ENCODE measurements at places on chromosomes 12 and 14.

- DNase-seq, result no peak
These were observed 8.1 kb upstream of the IRF2BPL start for GRCh38 chr14:77036484-77037214.

DNA sequence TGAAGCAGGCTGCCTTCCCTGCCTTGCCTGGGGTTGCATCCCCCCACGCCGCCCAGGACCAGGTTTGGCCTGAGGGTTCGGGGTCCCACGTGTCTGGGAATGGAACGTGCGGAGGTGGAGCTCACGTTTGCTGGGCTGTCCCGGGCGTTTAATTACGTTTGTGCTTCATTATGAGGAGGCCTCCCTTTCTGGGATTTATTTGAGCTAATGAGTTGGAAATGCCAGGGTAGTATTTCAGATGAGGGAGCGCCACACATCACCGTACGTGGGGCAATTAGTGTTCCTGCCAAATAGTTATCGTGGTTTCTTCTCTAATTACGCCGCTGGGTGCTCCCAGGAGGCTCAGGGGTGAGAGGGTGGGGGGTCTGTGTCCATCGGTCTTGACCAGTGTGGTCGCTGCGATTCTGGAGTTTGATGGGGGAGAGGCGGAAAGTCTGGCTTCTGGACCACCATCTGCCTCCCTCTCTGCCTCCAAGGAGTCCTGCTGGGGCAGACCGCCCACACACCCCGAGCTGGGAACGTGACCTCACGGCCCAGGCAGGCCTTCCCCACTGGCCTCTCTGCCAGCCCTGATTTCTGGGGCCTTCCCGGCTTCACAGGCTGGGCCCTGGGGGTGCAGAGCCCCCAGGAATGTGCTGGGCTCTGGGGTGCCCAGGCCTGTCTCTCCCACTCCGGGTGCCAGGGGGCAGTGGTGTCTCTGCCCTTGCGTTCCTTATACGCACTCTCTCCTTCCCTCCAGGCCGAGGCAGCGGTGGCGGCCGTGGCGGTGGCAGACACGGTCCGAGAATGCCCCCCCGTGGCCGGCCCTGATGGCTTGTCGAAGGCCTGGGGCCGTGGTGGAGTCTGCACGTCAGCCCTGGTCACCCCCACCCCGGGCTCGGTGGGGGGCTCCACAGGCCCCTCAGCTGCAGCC lies 18.9 kb downstream of the KIF26A start:
- no peak for DNase-seq

GRCh38 chr14:76577837-76578236 lies 183.4 kb upstream of the VASH1 start:
- DNase-seq, result no peak

DNA sequence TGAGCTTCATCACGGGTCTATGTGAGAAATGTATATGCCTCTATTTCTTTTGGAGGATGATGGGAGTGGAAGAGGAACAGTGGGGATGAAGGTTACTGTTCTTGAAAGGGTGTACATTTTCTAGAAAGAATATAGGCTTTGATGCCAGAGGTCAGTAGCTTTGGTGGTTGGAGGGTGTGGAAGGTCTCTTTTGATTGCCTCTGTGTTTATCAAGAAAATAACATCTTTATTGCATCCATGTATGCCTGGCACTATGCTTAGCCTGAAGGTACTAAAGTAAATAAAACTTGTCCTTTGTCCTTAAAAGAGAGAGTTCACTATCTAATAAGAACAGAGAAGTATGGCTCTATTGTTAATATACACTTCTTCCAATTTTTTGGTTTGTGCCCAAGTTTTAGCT lies 201.8 kb downstream of the NUBPL start:
- no peak for DNase-seq

DNA sequence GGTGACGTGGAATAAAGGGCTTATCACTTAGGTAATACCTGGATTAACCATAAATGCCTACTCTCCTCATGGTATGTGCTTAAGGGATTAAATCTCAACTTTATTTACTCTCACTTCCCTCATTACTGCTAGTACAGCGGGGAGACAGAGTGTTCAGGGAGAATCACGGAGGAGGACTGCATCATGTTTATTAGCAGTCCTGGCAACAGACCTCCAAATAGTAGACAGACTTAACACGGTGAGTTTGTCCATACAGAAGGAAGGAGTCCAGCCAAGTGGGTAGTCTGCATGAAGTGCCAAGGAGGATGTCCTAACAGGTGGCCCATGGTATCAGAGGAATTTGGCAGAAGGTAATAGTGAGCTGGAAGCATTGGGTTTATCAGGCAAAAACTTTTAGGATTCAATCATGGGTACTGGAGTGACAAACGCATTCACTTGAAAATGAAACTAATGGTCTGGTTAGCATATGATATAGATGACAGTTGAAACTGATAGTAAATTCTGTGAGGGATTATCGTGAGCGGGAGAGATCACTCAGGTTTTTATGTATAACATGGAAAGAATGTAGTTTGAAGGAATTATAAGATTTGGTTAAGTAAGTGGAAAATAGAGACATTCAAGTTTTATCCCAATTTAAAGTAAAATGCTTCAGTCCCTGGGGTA lies 471.8 kb downstream of the TMEM117 start:
- no peak for DNase-seq

DNA sequence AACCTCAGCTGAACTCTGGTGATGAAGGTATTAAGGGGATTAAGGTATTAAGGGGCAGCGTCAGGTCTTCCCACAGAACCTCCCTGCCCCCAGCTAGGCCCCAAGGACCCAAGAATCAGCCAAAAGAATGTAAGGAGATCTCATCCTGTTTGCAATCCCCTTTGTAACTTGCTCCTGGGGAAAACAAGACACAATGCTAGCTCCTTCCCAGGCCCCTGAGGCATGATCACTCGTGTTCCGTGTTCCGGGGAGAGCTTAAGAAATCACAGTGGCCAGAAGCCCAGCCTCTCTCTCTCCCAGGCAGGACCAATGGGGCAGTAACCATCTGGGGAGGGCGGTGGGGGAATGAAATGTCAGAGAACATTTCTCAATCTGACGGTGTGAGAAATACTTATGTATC lies 33.2 kb downstream of the PIGH start:
- DNase-seq, result no peak

DNA sequence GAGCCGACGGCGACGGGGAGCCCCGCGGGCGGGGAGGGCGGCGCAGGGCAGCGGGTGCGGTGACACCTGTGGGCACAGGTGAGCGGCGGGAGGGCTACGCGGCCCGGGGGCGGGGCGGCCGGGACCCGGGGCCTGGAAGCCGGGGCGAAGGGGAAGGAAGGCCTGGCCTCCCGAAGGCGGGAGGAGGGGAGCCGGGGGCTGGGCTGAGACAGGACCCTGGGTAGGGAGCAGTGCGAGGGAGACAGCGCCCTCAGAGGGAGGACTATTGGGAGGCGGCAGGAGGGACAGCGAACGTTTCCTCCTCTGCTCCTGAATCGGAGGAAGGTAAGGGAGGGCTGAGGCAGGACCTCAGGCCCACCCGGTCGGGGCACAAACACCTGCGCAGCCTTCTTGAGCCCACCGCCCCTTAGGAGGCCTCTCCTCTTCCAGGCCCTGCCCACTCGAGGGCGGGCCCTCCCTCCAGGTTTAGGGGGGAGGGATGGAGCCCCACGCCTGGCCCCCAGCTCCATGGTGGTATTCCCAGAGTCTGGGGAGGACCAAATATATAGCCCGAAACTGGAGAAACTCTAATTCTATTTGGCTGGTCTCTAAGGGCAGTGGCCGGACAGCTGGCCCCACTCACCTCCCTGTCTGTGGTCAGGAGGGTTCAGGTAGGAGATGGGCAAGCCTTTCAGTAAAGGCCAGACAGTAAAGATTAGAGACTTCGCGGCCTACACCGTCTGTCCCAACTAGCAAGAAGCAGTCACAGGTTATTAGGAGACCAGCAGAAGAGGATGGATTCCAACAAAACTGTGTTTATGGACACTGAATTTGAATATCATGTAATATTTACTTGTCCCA lies 509 bp downstream of the PLEKHG6 start:
- no peak for DNase-seq

GRCh38 chr14:35878272-35879150 lies 52.4 kb downstream of the BRMS1L start:
- no peak for DNase-seq

- no peak for DNase-seq
These were observed 45.7 kb upstream of the TSPAN11 start for GRCh38 chr12:30880813-30881212.

GRCh38 chr14:50360851-50361250 lies 35.8 kb downstream of the CDKL1 start:
- DNase-seq, result no peak

GRCh38 chr12:132160601-132161035 lies 16.4 kb downstream of the NOC4L start:
- DNase-seq, result no peak

DNA sequence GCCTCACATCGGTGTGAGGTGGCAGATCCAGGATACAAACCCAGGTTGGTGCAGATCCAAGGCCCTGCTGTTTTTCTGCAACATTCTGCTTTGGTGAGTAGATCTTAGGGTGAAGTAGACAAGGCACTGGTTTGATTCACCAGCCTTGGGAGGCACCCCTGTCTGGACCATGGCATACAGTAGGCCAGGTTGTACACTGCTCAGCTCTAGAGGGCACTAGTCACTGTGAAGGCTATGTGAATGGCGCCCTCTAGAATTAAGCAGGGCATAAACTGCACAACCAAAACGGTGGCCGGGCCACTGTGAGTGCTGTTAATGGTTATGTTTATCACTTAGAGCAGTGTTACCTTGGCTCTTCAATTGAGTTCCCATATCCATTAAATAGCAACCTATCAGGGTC lies 280.6 kb upstream of the PWP1 start:
- DNase-seq, result no peak

- DNase-seq, result no peak
These were observed 22.7 kb downstream of the LRTM2 start for GRCh38 chr12:1842905-1843640.

- no peak for DNase-seq
These were observed 444 bp downstream of the DRAM1 start for GRCh38 chr12:101877806-101878242.

- no peak for DNase-seq
These were observed 27.7 kb downstream of the BRI3BP start for GRCh38 chr12:125021096-125021495.

DNA sequence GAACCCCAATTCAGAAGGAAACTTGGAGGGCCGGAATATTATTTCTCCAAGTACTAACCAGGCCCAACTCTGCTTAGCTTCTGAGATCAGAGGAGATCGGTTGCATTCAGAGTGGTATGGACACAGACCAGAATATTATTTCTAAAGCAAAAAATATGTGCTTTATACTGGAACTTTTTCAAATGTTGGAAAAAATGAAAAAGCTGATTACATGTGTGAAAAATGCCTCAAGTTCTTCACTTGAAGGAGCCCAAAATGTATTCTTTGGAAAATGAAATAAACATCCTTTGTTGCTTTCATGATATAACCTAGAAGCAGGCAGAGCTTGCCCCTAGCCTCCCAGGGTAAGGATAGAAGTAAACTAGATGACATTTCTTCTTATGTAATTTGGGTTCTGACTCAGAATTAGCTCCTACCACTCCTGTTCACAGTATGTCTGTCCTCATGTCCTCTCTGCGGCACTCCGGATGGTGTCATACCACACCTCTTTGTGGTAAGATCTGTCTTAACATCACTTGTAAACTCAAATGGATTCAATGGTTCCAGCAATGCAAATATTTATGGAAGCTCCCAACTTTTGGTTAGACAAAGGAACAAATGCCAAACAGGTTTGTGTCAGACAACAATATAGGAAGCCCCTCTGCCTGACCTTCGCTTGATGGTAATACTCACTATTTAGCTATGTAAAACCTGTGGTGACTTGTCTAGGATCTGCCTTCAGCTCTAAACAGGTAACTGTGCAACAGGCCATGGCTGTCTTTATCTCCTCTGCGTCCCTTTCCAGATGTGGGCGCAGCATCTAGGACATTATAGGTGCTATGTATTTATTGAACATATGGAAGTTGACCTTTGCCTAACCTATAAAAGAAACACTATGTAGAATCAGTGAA lies 178.5 kb downstream of the SSPN start:
- DNase-seq, result no peak

GRCh38 chr14:35532783-35533356 lies 1.1 kb upstream of the INSM2 start:
- no peak for DNase-seq

GRCh38 chr12:104340177-104340576 lies 36.6 kb downstream of the EID3 start:
- DNase-seq, result no peak

Data from stimulated activated CD8-positive, alpha-beta memory T cell treated with anti-CD3 and anti-CD28 coated beads, Interleukin-7, amount 100 ng/mL, for 24 hours (primary cell).